BJ (cell line): ENCODE measurements at places on chromosomes 7 and 10. TPM values are rescaled to one million over a fixed set of nuclear protein-coding genes. Genes with fewer than 3 reads are reported as not detected.

DNA sequence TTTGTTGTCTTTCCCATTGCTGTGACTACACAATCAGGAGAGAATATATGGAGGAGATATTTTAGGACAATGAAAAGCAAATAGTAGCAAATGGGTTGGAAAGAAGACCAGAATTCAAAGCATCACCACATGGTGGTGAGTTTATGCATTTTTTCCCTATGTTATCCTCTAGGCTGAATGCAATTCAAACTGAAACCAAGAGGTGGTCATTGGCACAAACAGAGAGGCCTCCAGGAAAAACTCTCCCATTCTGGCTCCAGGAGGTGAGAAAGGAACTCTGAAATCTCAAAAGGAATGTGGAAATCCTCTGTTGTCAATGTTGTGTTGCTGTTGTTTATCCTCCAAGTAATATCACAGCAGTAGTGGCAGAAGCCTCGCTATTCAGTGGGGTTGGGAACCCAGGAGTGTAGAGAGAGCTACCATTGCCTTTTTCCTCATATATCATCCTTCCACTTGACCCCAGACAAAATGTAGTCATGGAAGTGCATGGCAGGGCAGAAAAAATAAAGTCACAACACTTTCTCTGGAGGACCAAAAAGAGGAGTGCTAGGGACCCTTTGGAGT is 819.1 kb downstream of the GRID1 start:
- DNase-seq, result no peak

MMD2 gene
- polyA plus RNA-seq, result not detected in 2 replicates

RSPH10B2 gene
- 0.09 TPM in 1 of 2 replicates, not detected in the other for polyA plus RNA-seq

SGPL1 gene
- 16.6 and 22.0 TPM in 2 replicates for polyA plus RNA-seq

GRCh38 chr10:120423431-120424197 is 33.4 kb upstream of the PLPP4 start:
- DNase-seq, result no peak

- DNase-seq, result no peak
These were observed 48.6 kb upstream of the NRP1 start for GRCh38 chr10:33382921-33383713.

AS3MT gene
- polyA plus RNA-seq, result 3.0 and 4.5 TPM in 2 replicates

DNA sequence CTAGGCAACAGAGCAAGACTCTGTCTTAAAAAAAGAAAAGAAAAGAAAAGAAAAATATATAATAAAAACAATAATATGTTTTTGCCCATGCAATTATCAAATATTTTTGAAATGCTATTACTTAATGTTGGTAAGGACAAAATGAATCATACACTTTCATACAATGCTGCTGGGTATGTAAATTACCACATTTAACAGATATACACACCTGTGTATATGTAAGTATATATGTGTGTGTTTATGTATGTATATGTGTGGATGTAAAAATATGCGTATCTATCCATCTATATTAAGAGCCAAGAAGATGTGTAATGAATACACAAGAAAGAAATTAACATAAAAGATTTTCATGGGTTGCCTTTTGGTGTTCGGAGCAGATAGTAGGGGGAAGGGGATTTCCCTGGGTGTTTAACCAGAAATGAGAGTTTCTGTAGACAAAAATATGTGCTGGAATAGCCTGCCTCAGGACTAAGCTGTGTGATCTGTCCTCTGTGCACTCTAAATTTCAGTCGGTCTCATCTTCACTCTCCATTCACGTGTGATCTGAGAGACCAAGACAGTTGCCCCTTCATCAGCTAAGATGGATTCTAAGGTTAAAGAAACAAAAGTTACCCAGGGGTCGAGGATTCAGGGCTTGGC is 61.2 kb downstream of the PRKCQ start:
- DNase-seq, result no peak

GRCh38 chr10:49257154-49257553 is 41.8 kb upstream of the C10orf71 start:
- no peak for DNase-seq

DNA sequence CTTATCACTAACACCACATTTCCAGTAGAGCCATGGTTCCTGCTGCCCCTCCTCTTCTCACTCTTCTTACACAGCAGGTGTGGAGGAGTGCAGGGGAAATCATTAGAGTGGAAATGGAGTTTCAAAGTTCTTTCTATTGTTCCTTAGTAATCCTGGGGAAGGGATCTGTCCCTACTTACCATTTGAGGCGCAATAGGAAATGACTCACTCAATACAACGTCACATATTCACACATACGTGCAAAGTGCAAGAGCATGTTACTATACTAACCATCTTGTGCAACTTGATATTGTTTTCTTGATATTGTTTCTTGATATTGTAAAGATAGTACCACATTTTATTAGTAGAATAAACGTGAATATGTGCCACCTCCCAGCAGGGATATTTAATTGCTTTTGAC is 1010.2 kb downstream of the DNAJB9 start:
- no peak for DNase-seq

ARHGEF5 gene
- 7.4 and 8.9 TPM in 2 replicates for polyA plus RNA-seq

DNA sequence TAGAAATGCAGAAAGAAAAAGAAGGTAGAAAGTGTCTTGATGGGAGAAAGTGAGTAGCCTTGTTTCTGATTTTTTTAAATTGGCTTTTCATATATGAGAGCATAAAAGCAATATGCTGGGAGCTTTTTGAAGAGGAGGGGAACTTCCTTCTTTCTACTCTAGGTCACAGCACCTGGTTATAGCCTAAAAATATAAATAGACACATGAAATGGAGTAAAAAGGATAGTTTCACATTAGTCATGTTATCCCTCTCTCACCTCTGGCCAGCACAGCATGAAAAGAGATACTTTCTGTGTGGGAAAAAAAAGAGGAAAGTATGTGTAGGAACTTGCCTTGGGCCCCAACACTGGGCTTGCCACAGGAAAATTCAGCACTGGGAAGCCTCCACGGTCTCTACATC is 292.2 kb upstream of the ZWINT start:
- DNase-seq, result no peak

- no peak for DNase-seq
These were observed 81.1 kb downstream of the CTTNBP2 start for GRCh38 chr7:117791877-117792780.

DNA sequence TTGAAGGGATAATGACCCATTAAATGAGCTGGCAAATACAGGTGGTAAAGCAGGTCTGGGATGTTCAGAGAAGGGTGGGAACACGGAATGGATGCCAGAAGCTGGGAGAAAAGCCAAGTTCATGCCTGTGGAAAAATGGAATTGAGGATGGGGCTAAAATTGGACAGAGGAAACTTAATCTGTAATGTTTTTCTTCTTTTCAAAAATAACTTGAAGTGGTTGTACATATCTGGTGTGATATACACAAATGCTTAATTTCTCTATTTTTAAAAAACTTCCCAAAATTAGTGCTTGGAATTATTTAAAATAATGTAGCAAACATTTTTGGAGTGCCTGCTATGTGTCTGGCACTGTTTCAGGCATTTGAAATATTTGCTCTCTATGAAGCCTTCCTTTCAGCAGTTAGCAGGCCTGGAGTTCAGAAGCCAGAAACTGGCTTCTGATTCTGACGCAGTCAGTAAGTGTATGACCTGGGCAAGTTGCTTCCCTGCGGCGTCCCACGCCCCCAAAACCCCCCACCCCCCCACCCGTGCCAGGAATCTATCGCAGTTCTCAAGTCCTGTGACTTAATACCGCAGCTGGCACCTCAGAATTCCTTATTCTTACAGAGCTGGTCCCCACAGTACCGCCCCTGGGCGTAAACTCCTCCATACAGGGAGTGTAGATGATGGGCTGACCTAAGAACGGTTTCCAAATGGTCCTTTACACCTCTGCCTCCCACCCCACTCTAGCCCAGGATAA is 828 bp upstream of the MALSU1 start:
- DNase-seq, result no peak

GRCh38 chr7:80918909-80919721 is at the start of gene SEMA3C:
SEMA3C (minus strand) TSS chr7:80919051; CDS start chr7:80916781, 2,270 bp downstream.
- peak; percentile 75 for DNase-seq

GRCh38 chr7:133491201-133491691 is 238.4 kb downstream of the EXOC4 start:
- DNase-seq, result no peak

- DNase-seq, result no peak
These were observed 251.0 kb downstream of the NSUN6 start for GRCh38 chr10:18400201-18400905.

GRCh38 chr7:14209896-14210484 is 220.5 kb upstream of the ETV1 start:
- no peak for DNase-seq

DNA sequence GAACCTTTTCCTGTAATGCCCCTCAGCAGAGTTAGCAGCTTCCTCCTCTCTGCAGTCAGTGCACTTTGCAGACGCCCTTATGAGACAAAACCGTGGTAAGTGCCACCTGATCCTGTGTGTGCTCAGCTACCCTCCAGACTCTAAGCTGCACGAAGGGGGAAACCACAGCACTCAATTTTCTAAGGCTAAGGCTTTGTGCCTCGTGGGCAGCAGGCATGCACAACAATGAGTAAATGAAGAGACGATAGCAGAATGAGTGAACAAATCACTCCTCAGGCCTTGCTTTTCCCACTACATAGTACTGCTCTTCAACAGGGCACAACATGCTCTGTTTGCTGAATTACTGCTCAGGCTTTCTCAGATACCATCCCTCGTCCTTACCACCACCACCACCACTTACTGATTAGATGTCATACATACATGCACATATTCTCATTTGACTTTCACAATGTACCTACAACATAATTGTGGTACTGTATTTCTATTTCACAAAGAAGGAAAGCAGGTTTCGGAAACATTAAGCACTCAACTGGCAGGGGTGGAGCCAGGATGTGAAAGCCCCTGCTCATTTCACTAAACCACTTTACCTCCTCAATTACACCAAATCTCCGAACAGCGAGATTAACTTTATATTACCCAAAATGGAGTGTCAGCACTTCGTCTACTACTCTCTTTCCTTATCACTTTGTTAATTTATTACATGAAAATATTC is 85.4 kb downstream of the ICA1 start:
- no peak for DNase-seq
